ENCODE measurements at places on chromosomes 4 and X.

- H3K4me1 ChIP-seq: no peaks in the 10 kb centered on the region
- H3K27me3 ChIP-seq: no peaks in the 10 kb centered on the region
- H3K27ac ChIP-seq: no peak overlapping the region
- peaks cover 9% of the 10 kb centered on the region for H3K36me3 ChIP-seq
Observed at GRCh38 chrX:121921258-121921657, 873.8 kb downstream of the GLUD2 start.

DNA sequence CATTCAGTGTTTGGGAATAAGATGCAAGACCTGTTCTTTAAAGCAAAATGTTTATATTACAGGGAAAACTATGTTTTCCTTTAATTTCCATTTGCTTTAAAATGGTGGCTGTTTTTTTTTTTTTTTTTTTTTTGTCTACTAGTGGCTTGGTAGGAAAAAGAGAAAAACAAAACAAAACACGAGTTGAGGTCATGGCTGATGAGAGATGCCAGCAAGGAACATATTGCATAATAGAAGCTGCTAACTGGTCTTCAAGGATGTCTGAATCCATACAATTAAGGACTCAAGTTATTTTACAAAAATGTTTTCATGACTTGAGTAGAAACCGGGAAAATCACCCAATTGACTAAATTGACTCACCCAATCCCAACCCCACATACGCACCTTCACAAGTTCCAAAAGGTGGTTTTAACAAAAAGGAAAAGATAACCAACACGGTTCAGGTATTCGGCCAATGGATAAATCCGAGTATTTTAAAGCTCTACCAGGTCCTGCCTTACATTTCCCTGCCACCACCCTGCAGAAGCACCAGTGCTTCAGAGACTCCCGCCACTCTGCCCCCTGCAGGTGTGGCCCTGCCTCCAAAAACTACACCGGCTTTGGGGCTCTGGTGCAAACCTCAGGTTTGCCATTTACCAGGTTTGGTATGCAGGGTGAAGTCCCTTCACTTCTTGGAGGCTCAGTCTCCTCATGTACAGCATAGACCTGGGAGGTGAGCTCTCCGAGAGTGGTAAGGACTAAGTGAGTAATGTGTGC lies 27.1 kb downstream of the PIR start:
- DNase-seq: no peak
- peaks cover 28% of the 10 kb centered on the region for H3K27me3 ChIP-seq
- no peak overlapping the region for H3K4me3 ChIP-seq
- H3K27ac ChIP-seq: no peak overlapping the region

GRCh38 chrX:11285651-11286050 lies 7.6 kb upstream of the AMELX start:
- no peak overlapping the region for H3K4me3 ChIP-seq
- no peak overlapping the region for H3K27ac ChIP-seq
- no peak for DNase-seq
- no peaks in the 10 kb centered on the region for H3K27me3 ChIP-seq
- H3K4me1 ChIP-seq: no peaks in the 10 kb centered on the region

- no peaks in the 10 kb centered on the region for H3K4me1 ChIP-seq
- H3K27me3 ChIP-seq: peaks cover 17% of the 10 kb centered on the region
- H3K27ac ChIP-seq: no peak overlapping the region
- H3K36me3 ChIP-seq: no peaks in the 10 kb centered on the region
Observed at GRCh38 chr4:77264826-77265225, 107.8 kb downstream of the CCNG2 start.

DNA sequence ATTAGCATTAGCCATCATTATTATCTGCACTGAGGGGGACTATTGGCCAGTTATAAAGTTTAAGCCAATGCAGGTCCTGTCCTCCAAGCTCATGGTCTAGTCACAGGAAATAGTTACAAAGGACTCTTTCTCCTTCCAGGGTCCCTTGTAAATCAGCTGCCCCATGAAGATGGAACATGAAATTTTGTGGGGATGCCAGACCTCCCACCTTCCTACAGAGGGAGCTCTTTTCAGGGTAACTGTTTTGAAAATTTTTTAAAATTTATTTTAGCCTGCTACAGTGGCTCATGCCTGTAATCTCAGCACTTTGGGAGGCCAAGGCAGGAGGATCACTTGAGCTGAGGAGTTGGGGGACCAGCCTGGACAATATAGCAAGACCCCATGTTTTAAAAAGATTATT lies 124.4 kb upstream of the SLC34A2 start:
- H3K4me3 ChIP-seq: no peak overlapping the region
- no peak overlapping the region for H3K27ac ChIP-seq
- no peak for DNase-seq

- H3K27ac ChIP-seq: no peak overlapping the region
- H3K4me1 ChIP-seq: no peaks in the 10 kb centered on the region
- DNase-seq: no peak
- H3K36me3 ChIP-seq: no peaks in the 10 kb centered on the region
Observed at GRCh38 chr4:129526812-129527211, 430.9 kb downstream of the C4orf33 start.
